ENCODE measurements at places on chromosomes 1 and 21.

GRCh38 chr1:75134647-75135572, 722 bp downstream of the LHX8 start:
- H3K4me3 ChIP-seq = peak overlapping the region; percentile 42
- no peaks in the 10 kb centered on the region for H3K36me3 ChIP-seq
- no peak overlapping the region for H3K27ac ChIP-seq

- no peak overlapping the region for H3K27ac ChIP-seq
- DNase-seq = no peak
- no peaks in the 10 kb centered on the region for H3K4me1 ChIP-seq
- no peaks in the 10 kb centered on the region for H3K36me3 ChIP-seq
- H3K4me3 ChIP-seq = no peak overlapping the region
- H3K27me3 ChIP-seq = no peaks in the 10 kb centered on the region
Measured at GRCh38 chr1:160449494-160449893, 49.1 kb downstream of the VANGL2 start.

GRCh38 chr1:89703469-89703868, 70.5 kb downstream of the LRRC8C start:
- H3K36me3 ChIP-seq = no peaks in the 10 kb centered on the region
- no peaks in the 10 kb centered on the region for H3K4me1 ChIP-seq
- DNase-seq = no peak
- H3K27me3 ChIP-seq = no peaks in the 10 kb centered on the region

GRCh38 chr1:22064751-22065402, 12.4 kb downstream of the CDC42 start:
- H3K27ac ChIP-seq = no peak overlapping the region
- H3K4me3 ChIP-seq = no peak overlapping the region
- no peaks in the 10 kb centered on the region for H3K36me3 ChIP-seq
- peak; percentile 38 for DNase-seq
- H3K27me3 ChIP-seq = no peaks in the 10 kb centered on the region

DNA sequence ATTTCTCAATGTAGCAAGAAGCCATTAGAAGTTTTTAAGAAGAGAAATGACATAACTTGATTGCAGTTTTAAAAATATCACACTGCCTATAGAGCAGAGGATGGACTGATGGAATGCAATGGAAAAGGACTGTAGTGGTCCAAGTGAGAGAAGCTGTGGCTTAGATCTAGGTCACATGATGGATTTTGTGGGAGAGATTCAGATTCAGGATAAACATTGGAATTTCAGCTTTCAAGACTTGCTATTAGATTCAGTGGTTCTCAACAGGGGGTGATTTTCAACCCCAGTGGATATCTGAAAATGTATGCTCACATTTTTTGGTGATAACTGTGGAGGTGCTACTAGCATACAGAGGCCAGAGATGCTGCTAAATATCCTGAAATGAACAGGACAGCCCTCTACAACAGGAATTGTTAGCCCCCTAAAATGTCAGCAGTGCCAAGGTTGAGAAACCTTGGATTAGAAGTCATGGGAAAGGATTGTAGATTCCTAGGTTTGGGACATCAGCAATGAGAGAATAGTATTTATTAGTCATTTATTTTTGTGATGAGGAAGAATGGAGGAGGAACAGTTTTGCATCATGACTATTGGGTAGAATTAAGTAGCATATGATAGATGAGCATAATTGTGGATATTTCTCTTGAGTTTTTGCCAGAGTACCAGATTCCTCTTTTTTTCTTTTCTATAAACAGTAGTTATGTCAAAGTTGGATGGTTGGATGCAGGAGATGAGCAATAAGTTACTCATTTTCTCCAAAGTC, 30.1 kb upstream of the KCNK2 start:
- H3K4me3 ChIP-seq = no peak overlapping the region
- no peak for DNase-seq

DNA sequence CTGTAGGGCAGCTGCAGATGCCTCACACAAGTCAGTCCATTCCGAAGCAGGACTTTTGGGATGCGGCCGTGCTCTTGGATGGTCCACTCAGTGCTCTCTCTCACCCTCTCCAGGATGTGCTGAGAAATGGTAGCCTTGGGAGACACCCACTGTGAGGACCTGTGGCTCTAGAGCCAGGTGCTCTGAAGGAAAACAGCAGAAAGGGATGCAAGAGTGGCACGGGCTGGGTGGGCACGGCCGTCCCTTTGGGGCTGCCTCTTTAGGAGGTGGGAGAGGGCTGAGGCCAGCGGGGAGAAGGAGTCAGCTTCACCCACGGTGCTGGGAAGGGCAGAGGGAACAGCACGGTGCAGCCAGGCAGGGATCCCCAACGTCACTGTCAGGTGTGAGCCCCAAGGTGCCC, 106.1 kb downstream of the RIPK4 start:
- no peak overlapping the region for H3K27ac ChIP-seq
- no peak for DNase-seq
- H3K36me3 ChIP-seq = no peaks in the 10 kb centered on the region

DNA sequence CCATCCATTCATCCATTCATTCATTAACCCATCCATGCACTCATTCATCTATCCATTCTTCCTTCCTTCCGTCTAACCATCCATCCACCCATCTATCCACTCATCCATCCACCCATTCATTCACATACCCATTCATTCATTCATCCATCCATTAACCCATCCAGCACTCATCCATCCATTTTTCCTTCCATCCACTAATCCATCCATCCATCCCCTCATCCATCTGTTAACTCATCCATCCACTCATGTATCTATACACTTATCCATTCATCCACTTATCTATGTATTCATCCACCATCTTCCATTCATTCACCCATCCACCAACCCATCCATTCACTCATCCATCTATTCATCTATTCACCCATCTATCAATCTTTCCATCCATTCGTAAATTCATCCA, 107.8 kb downstream of the PRDM16 start:
- H3K36me3 ChIP-seq = no peaks in the 10 kb centered on the region
- DNase-seq = no peak
- no peak overlapping the region for H3K4me3 ChIP-seq
- H3K4me1 ChIP-seq = no peaks in the 10 kb centered on the region

GRCh38 chr1:218380125-218380977, 35.2 kb downstream of the TGFB2 start:
- no peak overlapping the region for H3K27ac ChIP-seq
- no peak overlapping the region for H3K4me3 ChIP-seq
- DNase-seq = peak; percentile 6
- no peaks in the 10 kb centered on the region for H3K27me3 ChIP-seq

- no peak for DNase-seq
- no peak overlapping the region for H3K27ac ChIP-seq
- no peaks in the 10 kb centered on the region for H3K36me3 ChIP-seq
- H3K27me3 ChIP-seq = no peaks in the 10 kb centered on the region
- H3K4me1 ChIP-seq = no peaks in the 10 kb centered on the region
Measured at GRCh38 chr1:235628316-235629005, 21.1 kb downstream of the GNG4 start.

DNA sequence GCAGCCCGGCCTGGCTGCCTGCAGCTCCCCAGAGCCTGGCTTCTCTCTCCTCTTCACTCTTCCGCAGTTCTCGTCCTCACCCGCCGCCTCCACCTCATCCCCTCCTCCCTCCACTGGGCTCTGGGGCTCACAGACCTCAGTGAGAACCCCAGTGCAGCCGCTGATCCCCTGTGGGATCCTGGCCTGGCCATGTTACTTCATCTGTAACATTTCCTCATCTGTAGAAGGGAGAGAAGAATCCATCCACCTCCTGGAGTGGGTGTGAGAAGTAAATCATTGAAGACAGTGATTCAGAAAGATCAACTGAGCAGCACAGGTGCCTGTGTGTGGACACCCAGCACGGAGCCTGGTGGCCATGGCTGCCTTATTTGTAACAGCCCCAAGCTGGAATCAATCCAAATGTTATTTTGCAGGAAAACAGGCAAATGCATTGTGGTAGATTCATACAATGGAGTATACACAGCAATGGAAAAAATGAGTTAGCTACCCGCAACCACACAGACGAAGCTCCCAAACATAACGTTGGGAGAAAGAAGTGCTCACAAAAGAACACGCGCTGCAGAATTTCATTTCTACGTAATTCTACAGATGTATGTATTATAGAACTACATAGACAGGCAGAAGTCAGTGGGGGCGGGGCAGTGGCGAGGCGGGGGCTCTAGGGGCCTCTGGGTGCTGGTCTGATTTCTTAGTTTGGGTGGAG, 8.7 kb downstream of the LAPTM5 start:
- no peak overlapping the region for H3K4me3 ChIP-seq
- no peaks in the 10 kb centered on the region for H3K36me3 ChIP-seq
- no peaks in the 10 kb centered on the region for H3K4me1 ChIP-seq
- H3K27me3 ChIP-seq = no peaks in the 10 kb centered on the region
- H3K27ac ChIP-seq = no peak overlapping the region

DNA sequence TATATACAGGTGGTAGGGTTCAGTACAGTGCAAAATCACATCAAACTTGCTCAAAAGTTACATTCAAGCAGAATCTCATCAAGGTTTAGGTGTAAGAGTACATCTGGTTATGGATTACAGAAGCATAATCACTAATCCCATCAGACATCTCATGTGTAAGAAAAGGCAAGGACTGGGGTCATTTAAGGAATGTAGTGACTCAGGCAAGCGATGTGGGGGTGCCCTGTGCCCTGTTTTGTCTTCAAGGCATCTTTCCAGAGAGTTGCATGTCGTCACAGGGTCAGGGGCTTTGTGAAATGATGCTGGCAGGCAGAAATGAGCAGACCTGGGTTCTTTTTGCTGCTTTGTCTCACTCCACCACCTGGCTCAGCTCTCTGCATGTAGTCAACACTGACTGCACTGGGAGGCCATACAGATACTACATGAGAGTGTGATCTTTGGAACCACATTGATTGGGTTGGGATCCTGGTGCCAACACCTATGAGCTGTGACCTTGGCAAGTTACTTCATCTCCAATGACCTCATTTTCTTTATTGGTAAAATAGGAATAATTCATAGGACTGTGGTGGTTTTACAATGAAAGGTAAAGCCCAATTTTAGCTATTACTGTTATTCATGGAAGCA, 8.2 kb upstream of the HHIPL2 start:
- peaks cover 2% of the 10 kb centered on the region for H3K27me3 ChIP-seq
- no peak overlapping the region for H3K27ac ChIP-seq
- no peaks in the 10 kb centered on the region for H3K4me1 ChIP-seq
- no peaks in the 10 kb centered on the region for H3K36me3 ChIP-seq
- H3K4me3 ChIP-seq = no peak overlapping the region
- no peak for DNase-seq

GRCh38 chr21:27545754-27546349, 579.0 kb upstream of the ADAMTS5 start:
- no peak for DNase-seq
- no peaks in the 10 kb centered on the region for H3K36me3 ChIP-seq
- H3K4me1 ChIP-seq = no peaks in the 10 kb centered on the region
- H3K4me3 ChIP-seq = no peak overlapping the region

DNA sequence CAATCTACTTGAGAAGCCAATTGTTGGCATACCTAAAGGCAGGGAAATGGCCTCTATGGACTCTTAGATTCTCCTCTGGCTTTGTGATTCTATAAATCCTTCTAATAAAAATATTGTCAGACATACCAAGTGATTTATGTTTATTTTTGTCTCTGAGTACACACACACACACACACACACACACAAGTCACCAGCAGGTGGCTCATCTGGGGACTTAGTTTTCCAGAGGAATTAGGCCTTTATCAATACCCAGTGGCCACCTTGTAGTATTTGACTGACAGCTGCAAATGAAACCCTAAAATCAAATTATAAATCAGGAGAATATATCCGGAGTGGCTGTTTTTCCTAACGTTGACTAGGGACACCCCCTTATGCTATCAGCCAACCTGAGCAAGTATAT, 258.5 kb downstream of the BRINP2 start:
- H3K4me3 ChIP-seq = no peak overlapping the region
- no peaks in the 10 kb centered on the region for H3K36me3 ChIP-seq
- no peak for DNase-seq
- H3K4me1 ChIP-seq = no peaks in the 10 kb centered on the region
- H3K27ac ChIP-seq = no peak overlapping the region
- no peaks in the 10 kb centered on the region for H3K27me3 ChIP-seq

- DNase-seq = no peak
- no peaks in the 10 kb centered on the region for H3K36me3 ChIP-seq
- no peaks in the 10 kb centered on the region for H3K27me3 ChIP-seq
- H3K4me1 ChIP-seq = no peaks in the 10 kb centered on the region
- no peak overlapping the region for H3K27ac ChIP-seq
Measured at GRCh38 chr1:180137776-180138175, 16.9 kb upstream of the QSOX1 start.

- H3K36me3 ChIP-seq = peaks cover under 1% of the 10 kb centered on the region
- H3K27me3 ChIP-seq = no peaks in the 10 kb centered on the region
- H3K4me1 ChIP-seq = no peaks in the 10 kb centered on the region
- H3K27ac ChIP-seq = no peak overlapping the region
Measured at GRCh38 chr1:204437796-204438570, 26.4 kb upstream of the PPP1R15B start.

DNA sequence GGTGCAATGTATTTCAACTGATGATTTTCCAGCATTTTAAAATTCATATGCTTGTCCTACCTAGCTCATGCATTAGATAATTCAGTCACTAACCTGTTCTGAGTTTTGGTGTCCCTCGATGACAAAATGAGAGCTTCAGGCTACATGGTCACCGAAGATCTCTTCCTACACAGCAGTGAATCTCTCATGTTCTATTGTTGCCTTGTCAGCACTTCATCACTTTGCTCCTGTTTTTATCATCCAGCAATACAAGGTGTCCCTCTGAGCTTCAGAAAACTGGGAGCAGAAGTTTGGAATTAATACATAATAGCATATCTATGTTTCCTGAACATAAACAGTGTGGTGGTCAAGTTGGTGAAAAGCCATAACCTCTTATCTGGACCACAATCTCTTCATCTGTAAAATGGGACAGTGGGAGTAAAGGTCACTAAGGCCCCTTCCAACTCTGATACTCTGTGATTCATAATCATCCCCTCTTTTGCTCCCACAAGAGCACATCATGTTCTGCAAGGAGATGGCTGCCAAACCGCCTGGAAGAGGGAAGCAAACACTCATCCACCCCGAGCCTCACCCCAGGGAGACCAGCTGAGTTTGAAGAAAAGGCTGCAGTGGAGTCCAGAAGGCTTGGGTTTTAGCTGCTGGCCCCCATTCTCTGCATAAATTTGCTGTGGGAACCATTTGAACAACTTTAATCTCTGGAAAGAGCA, 137.9 kb upstream of the F3 start:
- H3K27ac ChIP-seq = no peak overlapping the region
- no peaks in the 10 kb centered on the region for H3K27me3 ChIP-seq
- DNase-seq = no peak
- H3K4me1 ChIP-seq = no peaks in the 10 kb centered on the region
- no peaks in the 10 kb centered on the region for H3K36me3 ChIP-seq
- H3K4me3 ChIP-seq = no peak overlapping the region

GRCh38 chr1:74513411-74514300, 1.2 kb upstream of the LRRC53 start:
- no peak overlapping the region for H3K27ac ChIP-seq
- H3K4me3 ChIP-seq = no peak overlapping the region
- no peaks in the 10 kb centered on the region for H3K4me1 ChIP-seq
- no peaks in the 10 kb centered on the region for H3K27me3 ChIP-seq
- no peak for DNase-seq

Data from mesendoderm (in vitro differentiated cells).